Activated T-helper 2 cell treated with anti-CD3 and anti-CD28 coated beads, Interferon-gamma antibody, Interleukin-2, Interleukin-4, amounts not matched to agents 10 μg/mL and 5 μg/mL and 100 μg/mL, durations not matched to agents 14 hours and 24 hours and 36 hours (primary cell): ENCODE measurements at places on chromosomes 16 and 17. TPM values are rescaled to one million over a fixed set of nuclear protein-coding genes. Genes with fewer than 3 reads are reported as not detected.

DNA sequence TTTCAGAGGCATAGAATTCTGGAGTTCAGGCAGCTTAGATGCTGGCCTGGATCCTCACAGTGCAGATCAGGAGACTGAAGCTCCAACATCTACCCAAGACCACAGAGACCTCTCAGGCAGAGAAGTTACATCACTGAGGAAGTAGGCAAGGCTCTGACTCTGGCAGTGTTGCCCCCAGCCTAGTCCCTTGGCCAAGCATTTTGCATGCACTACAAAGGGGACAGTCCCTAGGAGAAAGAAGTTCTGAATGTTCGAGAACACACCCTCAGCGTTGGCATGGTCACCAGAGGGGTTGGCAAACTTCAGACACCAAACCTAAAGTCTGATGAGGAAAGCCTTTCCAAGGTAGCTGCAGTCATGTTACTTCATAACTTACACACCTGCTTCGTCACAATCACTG is 2.5 kb downstream of the RANBP10 start:
- no peak for DNase-seq

DNA sequence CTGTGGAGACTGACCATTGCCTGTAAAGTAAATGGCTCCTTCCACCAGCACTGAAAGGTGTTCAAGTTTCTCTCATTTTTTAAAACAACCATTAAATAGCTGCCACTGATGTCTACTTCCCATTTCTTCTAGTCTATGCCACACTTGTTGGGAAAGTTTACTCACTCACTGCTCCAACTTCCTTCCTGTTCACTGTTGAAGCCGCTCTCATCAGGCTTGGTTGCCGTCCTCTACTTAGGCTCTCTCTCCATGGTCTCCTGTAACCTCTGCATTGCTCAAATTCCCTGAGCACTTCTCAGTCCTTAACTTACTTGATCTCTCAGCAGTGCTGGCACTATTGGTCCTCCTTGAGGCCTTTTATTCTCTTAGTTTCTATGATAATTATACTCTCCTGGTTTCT is 32.4 kb downstream of the SNX11 start:
- DNase-seq: no peak

- no peak for DNase-seq
Measured at GRCh38 chr17:75048249-75048878, 1.3 kb downstream of the KCTD2 start.

DNA sequence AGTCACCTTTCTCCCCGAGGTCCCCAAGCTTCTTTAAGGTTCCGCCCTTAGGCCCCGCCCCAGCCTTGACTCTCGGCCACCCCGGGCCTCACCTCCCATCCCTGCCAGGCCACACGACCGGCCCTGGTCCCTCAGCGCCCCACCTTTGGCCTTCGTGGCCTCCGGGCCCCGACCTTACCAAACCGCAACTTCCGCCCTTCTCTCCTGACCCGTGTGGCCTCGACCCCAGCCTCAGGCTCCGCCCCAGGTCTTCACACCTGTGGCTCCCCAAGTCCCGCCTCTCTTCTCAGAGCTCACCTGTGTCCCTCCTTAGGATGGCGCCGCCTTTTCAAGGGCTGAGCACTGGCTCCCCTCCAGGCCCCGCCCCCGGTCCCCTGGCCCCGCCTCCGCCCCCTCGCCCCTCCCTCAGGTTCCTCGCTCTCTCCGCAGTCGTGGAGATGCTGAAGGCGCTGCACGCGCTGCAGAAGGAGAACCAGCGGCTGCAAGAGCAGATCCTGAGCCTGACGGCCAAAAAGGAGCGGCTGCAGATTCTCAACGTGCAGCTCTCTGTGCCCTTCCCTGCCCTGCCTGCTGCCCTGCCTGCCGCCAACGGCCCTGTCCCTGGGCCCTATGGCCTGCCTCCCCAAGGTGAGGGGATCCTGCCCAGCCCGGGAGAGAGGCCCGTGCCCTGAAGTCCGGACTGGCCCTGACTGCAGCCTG is 10.0 kb upstream of the CISD3 start:
- DNase-seq: no peak

Gene NOB1
- 106 and 109 TPM in 2 replicates for total RNA-seq

Gene PPY
- not detected in 2 replicates for total RNA-seq
